ENCODE measurements at places on chromosomes 3 and 15.

DNA sequence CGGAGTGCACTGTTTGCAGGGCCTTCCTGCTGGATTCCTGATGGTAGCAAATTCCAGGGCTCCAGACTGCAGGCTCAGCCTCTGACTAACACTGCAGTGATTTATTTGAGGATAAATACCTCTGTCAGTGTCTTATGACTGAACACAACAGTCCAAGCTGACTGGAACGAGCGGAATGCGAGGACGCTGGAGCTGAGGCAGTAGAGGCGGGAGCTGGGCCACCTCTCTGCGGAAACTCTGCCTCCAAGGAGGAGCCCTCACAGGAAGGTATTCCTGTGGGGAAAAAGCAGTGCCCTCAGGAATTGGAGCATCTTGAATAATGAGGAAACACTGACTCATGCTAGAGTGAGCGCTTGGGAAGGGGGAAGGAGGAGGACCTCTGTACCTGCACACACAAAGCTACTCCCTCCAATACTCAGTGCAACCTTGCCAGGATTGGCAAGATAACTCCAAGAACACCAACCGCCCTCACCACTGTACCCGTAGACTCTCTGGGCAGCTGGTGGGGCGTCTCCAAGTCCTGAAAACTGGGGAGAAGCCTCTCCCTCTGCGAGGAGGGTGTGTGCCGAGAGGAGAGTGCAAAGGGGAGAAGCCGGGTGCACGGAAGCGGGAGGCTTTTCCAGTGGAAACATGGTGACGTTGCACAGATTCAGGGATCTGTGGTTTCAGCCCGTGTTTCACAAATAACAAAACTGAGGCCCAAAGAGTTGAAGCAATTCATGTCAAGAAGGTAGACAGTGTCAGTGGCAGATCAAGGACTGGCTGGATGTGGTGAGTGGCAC lies 43.0 kb downstream of the VGLL4 start:
- DNase-seq, result no peak

GRCh38 chr15:63972801-63973200 lies 73.5 kb downstream of the DAPK2 start:
- no peak for DNase-seq

GRCh38 chr15:55007561-55007960 lies 189.2 kb downstream of the RSL24D1 start:
- DNase-seq, result no peak

- no peak for DNase-seq
These were observed 6.8 kb downstream of the SSR3 start for GRCh38 chr3:156548041-156548687.

DNA sequence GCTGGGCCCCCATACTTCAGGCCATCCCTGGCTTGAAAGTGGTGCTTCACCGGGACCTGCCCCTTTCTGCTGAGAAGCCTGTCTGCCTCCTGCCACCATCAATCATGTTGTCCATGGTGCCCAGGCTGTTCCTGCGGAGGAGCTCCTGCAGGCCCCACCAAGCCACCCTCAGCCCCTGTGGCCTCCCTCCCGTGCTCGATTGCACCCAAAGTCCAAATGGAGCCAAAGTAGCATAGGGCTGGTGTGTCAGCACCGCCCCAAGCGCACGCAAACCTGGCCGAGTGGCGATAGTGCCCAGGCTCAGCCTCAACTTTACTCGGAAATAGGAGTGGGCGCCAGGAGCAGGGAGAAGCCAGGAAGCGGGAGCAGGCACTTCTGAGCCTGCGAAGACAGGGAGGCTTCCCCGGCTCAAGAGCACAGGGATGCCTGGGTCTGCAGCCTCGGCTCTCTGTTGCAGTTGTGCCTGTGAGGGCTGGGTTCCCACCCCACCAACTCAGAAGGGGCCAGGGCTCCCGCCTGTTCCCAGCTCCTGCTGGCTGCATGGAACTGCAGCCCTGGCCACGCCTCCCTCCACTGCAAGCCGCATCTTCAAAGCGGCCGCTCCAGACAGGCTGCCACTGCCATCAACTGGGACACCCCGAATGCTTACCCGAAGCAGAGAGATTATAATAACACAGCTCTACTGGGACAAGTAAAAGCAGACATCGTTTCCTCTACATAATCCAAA lies 203.0 kb downstream of the ARRDC4 start:
- DNase-seq, result no peak

DNA sequence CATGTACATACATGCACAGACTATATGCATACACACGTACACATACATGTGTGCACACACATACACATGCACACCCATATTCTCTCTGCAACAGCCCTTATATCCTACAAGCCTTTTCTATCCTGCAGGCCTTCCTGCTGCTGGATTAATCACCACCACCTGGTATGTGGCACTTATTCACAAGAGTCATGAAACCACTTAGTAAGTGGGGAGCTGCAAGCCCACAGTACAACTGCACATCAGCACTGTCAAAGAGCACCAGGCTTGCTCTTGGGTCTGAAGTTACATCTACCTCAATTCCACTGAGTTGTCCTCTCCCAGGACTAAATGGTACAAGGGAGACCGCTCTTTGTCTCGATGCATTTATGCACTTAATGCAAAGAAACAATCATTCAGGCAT lies 233.2 kb downstream of the KLF13 start:
- no peak for DNase-seq

GRCh38 chr3:149605902-149606301 lies 51.9 kb downstream of the WWTR1 start:
- DNase-seq, result no peak

DNA sequence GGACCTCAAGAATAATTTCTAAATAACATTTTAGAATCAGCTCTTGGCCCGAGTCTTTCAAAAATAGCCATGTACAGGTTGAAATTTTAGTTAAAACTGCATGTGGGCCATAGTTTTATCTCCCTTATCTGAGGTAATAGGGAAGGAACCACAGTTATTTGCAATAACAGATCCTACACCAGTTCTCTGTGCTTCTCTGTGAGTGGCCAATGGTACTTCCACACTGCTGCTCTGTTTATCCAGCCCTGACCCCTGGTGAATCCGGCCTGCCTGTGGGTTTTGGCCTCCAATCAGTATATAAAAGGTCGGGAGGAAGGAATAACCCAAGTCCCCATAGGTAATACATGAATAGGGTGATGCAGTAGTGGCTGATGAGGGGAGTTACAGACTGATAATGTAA lies 48.0 kb upstream of the TNIK start:
- DNase-seq, result no peak

- DNase-seq, result no peak
These were observed 231.5 kb downstream of the SV2B start for GRCh38 chr15:91331581-91331980.

DNA sequence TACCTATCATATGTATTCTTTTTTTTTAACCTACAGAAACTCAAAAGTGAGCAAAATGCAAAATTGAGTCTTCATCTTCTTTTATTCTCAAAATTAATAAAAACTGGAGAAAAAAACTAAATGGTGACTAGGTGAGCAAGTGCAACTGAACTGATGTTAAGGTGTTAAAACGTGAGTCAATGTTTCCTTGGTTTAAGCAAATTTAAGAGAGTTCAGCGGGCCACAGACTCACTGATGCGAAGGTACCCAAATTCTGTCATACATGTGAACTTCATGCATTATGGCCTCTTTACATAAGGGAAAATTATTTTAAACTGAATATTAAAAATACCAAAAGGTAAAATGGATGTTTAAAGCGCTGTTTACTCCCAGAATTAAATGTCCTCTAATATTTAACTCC lies 206.6 kb downstream of the FOXP1 start:
- no peak for DNase-seq

DNA sequence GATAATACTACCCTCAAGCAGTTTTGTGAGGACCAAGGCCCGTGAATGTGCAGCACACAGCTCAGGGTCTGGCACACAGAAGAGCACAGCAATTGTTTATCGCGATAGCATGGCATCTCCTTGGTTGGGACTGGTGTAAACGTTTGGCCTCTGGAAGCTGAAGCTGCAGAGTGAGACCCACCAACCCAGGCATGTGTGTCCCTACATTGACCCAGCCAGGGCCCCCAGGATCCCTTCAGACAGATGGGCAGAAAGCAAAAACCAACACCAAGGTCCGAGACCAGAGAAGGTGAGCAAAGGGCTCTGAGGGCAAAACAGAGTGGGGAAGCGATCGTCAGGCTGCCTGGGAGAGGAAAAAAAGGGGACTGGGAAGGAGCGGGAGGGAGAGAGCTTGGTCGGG lies 12.6 kb upstream of the PSTPIP1 start:
- no peak for DNase-seq

DNA sequence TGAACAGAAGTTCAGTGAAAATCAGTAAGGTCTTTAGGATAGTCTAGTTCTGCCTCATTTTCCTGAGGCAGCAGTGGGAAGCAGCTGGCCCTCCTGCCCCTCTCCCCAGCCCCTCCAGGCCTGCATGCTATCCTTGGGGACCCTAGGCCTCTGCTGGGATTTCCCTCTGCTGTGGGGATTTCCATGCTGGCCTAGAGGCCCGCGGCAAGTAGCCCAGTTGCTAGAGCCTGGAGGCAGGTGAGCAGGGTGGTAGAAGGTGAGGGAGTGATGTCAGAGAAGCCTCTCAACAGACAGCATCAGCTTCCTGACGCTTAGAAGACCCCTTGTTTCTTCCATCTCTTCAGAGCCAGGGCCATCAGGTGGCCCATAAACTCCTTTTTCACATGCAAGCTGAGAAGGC lies 305.8 kb upstream of the THBS1 start:
- DNase-seq, result no peak
